Chondrocyte (in vitro differentiated cells): ENCODE measurements at places on chromosomes 6 and 20.

GRCh38 chr20:32652739-32653526 is 20.8 kb downstream of the C20orf203 start:
- DNase-seq, result no peak

GRCh38 chr6:35128042-35128441 is 13.1 kb downstream of the TCP11 start:
- no peak for DNase-seq

GRCh38 chr20:25284131-25284601 is 36.3 kb downstream of the PYGB start:
- peak; percentile 85 for DNase-seq

GRCh38 chr6:105483492-105483891 is 80.6 kb upstream of the PREP start:
- DNase-seq, result no peak

- DNase-seq, result no peak
These were observed 16.7 kb downstream of the TRAPPC3L start for GRCh38 chr6:116528780-116529179.

DNA sequence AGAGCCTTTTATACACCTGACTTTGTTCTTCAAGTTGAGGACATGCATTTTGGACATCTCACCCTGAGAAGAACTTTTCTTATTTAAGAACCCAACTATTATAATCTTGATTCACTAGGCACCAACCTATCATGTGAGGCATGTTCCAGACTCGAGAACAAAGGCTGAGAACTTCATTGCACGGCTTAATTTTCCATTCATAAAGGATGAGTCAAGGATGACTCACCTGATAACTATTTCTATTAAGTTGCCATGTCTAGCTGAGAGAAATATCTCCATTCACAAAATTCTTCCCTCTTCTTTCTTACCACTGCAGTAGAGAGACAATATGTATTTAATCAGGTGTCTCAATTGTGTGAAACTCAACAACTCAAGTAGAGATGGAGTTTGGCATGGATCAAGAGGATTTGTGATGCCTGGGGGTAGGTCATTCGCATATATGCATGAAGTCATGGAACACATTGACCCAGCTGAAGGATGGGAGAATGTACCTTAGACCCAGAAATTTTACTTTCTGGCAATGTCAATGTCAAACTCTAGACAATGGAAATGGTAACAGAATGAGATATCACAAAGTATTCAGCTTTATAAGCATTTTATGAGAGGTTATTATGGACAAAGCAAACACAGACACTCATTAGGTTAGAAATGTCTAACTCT is 208.7 kb upstream of the PRND start:
- DNase-seq, result no peak

DNA sequence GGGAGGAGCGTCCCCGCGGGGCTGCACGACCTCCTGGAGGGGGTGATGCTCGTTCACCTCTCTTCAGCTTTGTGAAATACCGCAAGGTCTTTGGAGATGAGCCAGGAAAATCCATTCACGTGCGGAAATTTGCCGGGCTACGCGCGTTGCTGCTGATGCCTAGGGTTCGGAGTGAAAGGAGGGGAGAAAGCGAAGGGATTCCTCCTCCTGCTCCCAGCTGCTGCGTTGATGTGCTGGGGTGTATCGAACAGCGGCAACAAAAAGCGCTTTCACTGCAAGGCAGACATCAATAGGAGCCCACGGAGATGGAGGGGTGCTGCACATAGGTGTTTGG is 391 bp upstream of the B3GAT2 start:
- DNase-seq, result no peak

GRCh38 chr6:28167926-28168325 is 26.2 kb downstream of the ZKSCAN8 start:
- no peak for DNase-seq

DNA sequence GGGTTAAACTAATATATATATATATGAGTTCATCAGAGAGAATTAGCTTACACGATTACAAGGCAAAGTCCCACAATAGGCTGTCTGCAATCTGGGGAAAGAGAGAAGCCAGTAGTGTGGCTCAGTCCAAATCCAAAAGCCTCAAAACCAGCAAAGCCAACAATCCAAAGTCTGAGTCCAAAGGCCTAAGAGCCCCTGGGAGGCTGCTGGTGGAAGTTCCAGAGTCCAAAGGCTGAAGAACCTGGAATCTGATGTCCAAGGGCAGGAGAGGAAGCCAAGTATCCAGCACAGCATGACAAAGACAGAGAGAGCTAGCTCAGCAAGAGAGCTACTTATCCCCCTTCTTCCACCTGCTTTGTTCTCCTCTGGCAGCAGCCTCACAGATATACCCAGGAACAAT is 274.7 kb upstream of the ID4 start:
- no peak for DNase-seq

- DNase-seq, result no peak
These were observed 23.8 kb upstream of the CEP85L start for GRCh38 chr6:118675225-118675624.

DNA sequence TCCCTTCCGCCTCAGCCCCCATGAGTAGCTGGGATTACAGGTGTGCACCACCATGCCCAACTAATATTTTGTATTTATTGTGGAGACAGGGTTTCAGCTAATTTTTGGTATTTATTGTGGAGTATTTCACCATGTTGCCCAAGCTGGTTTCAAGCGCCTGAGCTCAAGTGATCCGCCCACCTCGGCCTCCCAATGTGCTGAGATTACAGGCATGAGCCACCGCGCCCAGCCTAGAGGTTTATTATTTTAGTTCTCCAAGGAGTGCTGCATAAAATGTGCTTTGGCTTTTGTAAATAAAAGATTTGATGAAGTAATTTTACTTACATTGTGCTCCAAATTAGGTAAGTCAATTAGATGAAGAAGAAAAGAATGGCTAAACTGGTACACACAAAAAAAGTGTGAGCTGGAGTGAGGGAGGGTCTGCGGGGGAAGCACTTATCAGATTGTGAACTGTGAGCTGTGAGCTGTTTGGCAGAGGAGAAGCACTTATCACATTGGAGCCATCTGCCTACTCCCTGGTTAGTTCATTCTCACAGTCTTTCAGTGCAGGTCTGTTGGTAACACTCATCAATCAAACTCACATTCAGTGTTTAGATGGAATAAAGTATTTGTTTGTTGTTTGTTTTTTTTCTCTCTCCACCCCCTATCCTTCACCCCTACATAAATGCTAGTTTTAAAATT is 398.0 kb downstream of the EPHA7 start:
- DNase-seq, result no peak

- DNase-seq, result peak; percentile 78
These were observed 80.9 kb upstream of the AFDN start for GRCh38 chr6:167745670-167746389.

DNA sequence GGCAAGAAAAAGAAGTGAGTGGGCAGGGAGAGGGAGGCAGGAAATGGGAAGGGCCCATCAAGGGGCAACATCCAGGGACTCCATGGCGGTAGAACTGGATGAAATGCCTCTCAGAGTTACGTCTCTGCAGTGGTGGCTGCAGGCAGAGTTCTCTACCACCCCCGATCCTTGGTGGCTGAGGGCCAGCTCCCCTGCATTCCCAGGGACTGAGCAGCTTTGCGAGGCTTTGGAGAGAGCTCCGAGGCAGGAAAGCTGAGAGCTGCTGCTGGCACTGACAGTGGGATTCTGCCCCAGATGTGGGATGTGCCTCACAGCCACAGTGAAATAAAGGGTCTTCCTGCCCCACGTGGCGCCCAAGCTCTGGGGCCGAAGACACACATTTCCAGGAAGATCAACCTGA is 236.6 kb downstream of the SLC24A3 start:
- DNase-seq, result no peak

DNA sequence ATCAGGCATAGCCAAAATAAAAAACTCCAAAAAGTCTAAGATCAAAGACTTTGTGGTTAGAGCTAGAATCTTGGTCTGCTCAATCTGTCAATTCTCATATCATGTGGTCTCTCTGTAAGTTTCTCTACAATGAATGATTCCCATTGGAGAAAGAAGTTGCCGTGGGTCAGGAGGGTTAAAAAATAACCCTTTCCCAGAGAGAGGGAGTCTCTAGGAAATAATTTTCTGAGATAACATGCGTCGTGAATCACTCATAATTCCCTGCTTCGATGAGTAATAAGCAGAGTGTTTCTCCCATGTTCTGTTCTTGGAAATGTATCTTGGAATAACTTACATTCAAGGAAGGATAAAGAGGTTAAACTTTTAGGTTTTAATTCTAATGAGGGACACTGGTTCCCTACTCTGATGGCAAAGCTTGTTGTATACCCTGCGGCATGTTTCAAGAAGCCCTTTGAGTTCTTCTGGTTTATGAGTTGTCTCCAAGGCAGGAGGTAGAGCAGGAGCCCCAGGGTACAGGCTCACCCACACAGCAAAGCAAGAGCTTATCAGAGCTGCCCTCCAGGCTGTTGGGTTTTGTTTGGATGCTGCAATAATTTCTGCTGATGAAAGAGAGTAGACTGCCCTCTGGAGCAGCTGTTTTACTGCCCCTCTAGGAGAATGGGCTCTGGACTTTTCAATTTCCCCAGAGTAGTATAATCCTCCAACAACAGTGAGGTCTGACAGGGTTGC is 599.1 kb downstream of the QKI start:
- DNase-seq, result no peak

DNA sequence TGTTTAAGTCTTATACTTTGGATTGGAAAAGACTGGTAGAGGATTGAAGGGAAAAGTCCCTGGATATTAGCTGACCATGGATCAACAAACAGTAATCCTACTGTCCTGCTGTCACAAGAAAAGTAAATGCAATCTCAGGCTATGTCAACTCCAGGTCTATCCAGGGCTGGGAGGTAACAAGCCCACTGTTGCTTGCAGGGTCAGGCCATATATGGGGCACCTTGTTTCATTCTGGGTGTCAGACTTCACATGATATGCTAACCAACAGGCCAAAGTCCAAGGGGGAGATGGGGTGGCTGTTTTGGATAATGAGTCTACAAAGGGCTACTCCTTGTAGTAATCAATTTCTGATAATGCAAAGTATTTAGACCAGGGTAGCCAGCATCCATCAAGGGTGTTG is 30.7 kb downstream of the KCNK5 start:
- DNase-seq, result no peak

DNA sequence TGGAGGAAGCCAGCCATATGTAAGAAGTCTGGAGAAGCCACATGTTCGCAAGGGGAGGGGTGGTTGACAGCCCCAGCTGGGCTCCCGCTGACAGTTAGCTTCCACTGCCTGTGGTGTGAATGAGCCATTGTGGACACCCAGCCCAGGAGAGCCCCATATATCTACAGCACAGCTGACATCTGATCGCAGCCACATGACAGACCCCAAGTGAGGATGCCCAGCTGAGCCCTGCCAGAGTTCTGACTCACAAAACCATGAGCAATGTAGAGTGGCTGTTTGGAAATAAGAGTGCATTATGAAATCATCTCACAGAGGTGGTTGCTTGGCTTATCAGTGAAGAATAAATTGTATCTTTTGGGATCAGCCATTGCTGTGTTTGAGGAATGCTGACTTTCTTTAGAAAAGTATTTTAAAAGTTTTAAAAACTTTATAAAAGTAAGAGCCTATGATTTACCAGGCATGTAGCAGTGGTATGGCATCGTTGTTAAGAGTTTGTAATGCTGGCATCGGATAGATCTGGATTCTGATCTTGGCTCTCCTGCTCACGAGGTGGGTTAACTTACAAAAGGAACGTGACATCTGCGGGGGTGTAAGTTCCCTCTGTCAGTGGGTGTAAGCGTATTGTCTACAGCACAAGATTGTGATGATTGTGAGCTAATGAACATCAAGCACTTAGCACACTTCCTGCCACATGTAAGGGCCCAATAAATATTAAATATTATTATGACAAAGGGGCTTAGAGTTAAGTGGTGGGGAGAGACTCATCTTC is 24.1 kb downstream of the CFAP61 start:
- no peak for DNase-seq

DNA sequence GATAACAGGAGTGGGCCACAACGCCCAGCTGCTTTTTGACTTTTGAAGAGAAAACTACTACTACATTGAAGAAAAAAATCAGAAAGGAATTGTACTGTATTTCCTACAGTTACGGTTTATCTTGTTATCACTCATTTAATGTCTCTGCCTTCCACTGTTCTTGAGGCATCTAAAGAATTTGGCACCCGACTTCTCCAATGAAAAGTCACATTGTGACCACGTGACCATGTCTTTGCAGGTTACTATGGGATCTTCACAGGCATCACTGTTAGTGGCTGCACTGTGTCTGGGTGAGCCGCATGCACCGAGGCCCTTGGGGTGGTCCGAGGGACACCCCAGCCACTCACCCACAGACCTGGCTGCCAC is 26.8 kb downstream of the RRBP1 start:
- no peak for DNase-seq

GRCh38 chr20:11063444-11063843 is 389.6 kb upstream of the JAG1 start:
- no peak for DNase-seq

- DNase-seq, result no peak
These were observed 19.5 kb downstream of the FERMT1 start for GRCh38 chr20:6103301-6103700.

GRCh38 chr6:2792330-2793110 is 27.3 kb downstream of the WRNIP1 start:
- no peak for DNase-seq

GRCh38 chr6:80771941-80772340 is 665.5 kb downstream of the BCKDHB start:
- no peak for DNase-seq

- no peak for DNase-seq
These were observed 20.1 kb downstream of the JAG1 start for GRCh38 chr20:10653599-10654249.

GRCh38 chr6:63742060-63742459 is 106.5 kb downstream of the PHF3 start:
- DNase-seq, result no peak

GRCh38 chr6:163356324-163356723 is 58.2 kb upstream of the QKI start:
- DNase-seq, result no peak

- DNase-seq, result no peak
These were observed 607.1 kb downstream of the COL12A1 start for GRCh38 chr6:74598462-74599393.

DNA sequence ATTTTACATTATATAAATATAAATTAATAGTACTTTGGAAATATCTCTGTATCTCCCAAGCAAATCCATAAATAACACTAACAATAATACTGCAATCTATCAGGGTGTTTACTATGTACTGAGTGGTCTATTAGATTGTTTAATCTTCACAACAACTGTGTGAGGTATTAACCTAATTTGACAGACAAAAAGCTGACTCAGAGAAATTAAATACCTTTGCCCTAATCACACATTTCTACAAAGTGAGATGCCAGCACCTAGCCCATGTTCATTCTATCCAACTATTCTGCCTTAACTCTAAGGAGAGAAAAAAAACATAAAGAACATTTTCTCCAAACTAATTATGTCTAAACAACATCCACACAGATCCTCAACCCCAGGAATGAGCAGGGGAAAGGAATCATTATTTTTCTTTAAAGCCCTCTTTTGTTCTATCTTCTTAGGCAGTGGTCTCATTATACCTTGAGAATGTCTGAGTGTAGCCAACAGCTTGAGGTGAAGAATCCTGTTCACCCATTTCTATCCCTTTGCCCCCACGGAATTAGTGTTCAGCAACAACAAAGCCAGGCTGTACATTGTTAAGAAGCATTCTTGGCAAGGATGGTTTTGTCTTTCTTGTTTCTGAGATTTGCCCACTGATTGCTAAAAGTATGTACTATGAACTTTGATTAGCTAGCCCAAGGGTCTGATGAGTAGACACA is 42.7 kb downstream of the PRL start:
- DNase-seq, result no peak

- DNase-seq, result no peak
These were observed 181.1 kb upstream of the PRSS16 start for GRCh38 chr6:27066381-27066780.
